ENCODE measurements at places on chromosomes 12 and 14.
A peak's percentile ranks its signal among the peaks of the same experiment; 100 is the strongest.

- no peak for DNase-seq
Observed at GRCh38 chr14:94536836-94537235, 24.4 kb upstream of the SERPINA4 start.

DNA sequence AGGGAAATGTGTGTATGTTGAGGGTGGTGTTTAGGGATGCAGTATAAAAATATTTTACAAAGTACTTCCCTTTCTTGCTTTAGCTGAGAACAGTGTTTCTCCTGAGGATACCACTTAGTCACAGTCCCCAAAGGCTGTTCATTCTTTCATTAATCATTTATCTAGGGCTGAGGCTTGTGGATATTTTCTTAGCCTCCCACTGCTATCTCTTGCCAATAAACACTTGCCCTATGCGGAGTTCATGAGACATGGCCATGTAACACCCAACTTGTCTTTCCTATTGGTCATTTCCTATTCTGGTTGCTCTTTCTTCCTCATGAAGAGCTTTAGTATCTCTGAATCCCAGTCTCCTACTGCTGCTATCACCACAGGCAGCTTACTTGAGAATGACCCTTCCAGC, 75.1 kb downstream of the ETNK1 start:
- peak; percentile 37 for DNase-seq

- peak; percentile 43 for DNase-seq
Observed at GRCh38 chr12:116495260-116495659, 63.9 kb upstream of the MAP1LC3B2 start.

DNA sequence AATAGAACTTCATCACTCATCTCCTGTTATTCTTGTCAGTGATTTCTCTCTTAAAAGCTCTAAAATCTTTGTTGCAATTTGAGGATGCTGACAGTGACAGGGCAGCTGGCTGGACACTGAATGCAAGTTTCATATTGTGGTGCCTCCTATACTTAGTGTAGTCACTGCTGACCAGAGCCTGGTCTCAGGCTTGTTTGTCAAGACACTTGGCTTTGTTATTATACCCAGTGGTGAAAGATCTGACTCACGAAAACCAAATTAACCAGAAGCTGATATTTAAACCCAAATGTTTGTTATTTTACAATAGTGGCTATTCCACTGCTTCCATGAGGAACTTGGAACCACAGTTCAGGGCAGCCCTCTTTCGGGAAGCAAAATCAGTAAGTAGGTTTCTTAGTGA, 42.8 kb downstream of the RPGRIP1 start:
- DNase-seq, result no peak

Measured in Daoy (cell line).